Right atrium auricular region (tissue), 2 donors: ENCODE measurements at places on chromosomes 3 and 15. TPM values are rescaled to one million over a fixed set of nuclear protein-coding genes. Genes with fewer than 3 reads are reported as not detected.

DNA sequence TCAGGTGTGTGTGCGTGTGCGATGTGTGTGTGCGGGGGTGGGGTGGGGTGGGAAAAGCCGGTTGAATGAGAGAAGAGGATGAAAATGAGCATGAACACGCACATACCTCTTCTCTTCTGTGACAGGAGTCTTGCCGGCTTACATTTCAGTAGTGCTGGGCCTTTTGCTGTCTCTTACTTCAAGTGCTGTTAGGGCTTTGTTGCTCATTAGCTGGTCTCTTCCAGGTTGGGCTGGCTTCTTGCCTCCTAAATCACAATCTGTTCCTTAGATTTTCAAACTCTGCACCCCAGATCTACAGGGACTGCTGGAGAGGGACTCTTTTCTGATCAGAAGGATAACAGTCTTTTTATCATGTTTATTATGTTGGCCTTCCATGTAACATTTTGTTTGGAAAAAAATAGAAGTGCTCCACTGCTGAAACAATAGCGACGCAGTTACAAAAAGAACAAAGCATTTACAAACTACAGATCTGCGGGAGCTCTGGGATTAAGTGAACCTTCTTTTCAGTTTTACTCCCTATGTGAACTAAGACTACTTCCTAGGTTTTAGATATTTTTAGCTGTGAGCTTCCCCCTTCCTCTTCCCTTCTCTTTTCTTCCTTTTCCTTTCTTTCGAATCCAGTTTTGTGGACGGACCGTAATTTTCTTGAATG is 48.5 kb downstream of the USP13 start:
- no peak for DNase-seq

DNA sequence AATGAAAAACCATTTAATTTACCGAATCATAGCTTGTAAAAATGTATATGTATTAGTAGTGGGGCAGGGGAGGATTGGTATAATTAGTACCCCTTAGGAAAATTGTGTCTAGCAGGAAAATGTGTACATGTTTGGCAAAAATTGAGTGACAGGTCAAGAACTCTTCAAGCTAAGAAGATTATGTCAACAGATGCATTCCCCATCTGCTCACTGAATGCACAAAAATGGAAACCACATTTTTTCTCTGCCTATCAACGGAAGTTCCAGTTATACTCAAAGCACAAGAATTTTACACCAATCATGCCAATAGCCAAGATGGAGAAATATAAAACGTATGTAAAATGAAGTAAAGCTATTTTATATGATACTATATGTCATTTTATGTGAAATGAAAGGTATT is 377.8 kb downstream of the KCNH8 start:
- DNase-seq, result no peak

DNA sequence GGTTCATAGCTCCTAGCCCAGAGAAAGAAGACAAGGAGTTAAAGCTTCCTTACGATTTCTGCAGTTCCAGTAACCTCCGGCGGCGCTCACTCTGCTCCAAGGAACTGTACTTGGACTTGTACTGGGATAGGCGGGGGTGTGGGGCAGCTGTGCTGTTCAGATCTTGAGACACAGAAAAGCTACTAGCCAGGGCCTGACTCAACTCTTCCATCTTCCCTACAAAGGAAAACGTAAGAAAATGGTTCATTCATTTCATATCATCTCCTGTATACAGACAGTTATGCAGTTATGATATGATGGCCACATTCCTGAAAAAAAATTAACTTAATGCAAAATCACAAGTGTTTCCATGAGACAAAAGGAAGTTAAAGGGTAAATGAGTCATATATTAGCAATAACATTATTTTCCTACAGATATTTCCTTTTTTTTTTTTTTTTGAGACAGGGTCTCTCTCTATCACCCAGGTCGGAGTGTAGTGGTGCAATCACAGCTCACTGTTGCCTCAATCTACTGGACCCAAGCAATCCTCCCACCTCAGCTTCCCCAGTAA is 4.6 kb downstream of the SNUPN start:
- peak; percentile 93 for DNase-seq

The STARD5 gene
- total RNA-seq, result 2.2 TPM
